ENCODE measurements at places on chromosomes 4 and X.

DNA sequence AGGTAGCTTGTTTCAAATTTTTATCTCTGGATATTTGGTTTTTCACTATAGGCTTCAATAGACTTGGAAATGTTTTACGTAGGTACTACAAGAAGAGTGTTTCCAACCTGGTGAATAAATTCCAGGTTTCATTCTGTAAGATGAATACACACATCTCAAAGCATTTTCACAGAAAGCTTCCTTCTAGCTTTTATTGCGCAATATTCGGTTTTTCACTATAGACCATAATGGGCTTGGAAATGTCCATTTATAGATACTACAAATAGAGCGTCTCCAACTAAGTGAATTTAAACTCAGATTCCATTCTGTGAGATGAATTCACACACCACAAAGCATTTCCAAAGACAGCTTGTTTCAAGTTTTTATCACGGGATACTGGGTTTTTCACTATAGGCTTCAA lies 857.7 kb upstream of the HS3ST1 start:
- no peak for DNase-seq

DNA sequence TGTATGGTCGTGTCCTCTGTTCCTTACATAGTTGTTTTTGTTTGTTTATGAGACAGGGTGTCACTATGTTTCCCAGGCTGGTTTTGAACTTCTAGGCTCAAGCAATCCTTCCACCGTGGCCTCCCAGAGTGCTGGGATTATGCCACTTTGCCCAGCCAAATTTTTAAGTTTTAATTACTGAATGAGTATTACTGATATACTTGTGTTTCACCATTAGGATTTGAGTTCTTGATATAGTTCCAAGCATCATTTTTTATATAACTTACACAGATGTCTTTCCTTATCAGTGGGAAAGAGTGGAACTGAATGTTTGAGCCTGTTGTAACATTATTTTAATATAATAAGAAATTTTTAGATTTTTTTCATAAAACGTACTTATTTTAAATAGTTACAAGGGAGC lies 20.4 kb downstream of the TMEM165 start:
- no peak for DNase-seq

DNA sequence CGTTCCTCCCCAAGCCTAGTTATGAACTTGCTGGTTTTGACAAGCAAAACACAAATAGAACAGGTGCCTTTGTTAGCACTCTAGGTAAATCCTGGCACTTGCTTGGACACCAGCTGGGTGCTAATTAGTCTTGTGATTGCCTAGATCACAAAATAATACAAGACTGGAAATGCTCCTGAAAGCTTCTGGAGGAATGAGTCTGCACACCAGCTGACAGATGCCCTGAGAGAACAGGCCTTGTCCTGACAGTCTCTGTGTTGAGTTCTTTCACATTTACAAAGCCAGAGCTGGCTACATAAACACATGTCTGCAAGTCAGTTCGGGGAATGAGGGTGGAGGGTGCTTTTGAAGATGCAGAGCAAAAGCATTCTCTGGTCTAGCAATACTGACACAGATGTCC lies 93.8 kb downstream of the ELOVL6 start:
- DNase-seq = no peak

GRCh38 chr4:138405466-138405891 lies 163.3 kb upstream of the SLC7A11 start:
- DNase-seq = no peak

DNA sequence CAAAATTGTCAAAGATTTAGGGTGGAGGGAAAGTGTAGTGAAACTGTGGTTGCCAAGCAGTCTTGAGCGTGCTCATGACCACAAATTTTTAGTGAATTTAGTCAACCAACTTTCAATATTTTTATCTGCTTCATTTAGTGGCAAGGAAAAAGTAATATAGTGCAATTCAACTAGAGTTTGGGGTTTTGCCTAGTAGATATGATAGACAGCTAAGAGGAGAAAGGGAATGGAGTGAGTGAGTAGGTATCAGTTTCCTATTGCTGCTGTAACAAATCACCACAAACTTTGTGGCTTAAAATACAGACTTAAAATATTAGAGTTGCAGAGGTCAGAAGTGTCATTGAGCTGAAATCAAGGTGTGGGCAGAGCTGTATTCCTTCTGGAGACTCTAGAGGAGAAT lies 3.7 kb upstream of the CT47C1 start:
- DNase-seq = no peak

GRCh38 chrX:63434206-63434605 lies 83.1 kb upstream of the SPIN4 start:
- DNase-seq = no peak

DNA sequence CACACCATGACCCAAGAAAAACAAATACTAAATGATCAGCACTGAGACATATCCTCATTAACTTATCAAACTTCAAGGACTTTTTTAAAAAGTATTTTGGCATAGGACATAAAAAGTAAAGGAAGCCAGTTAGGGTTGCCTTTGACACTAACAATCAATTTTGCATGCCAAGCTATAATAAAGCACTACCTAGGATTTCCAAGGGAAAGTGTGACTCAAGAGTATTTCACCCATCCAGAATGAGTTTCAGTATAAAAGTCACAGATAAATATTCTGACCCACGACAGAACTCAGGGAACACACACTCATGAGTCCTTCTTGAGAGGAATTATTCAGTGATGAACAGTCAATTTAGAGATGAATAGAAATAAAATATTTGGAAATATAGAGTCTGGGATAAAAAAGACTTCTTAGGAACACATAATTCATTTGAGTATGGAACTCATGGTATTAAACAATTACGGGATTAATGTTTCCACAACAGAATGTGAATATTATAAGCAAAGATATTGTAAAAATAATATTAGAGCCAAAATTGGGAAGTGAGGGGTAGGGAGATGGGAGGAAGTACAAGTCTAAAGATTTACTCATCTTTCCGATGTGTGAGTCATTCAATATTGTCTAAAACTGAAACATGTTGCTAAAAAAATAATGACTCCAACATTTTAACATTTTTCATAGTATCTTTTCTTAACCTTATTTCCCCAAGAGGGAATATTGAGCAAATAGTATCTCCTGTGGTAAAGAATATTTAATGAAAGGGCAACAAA lies 143.5 kb upstream of the LNX1 start:
- no peak for DNase-seq

DNA sequence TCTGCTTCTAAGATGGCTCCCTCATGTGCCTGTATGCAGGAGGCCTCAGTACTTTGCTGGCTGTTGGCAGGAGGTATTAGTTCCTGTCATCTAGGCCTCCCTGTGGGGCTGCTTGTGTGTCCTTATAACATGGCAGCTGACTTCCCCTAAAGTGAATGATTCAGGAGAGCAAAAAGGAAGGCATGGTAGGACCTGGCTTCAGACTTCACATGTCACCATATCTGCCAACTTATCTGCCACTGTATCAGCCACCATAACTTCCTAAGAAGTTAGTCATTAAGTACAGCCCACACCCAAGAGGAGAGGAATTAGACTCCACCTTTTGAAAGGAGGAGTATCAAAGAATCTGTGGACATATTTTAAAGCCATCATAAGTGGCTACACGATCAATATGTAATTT lies 122.5 kb downstream of the UCHL1 start:
- no peak for DNase-seq

- no peak for DNase-seq
Measured at GRCh38 chr4:183304067-183304466, 16.0 kb downstream of the CLDN22 start.

DNA sequence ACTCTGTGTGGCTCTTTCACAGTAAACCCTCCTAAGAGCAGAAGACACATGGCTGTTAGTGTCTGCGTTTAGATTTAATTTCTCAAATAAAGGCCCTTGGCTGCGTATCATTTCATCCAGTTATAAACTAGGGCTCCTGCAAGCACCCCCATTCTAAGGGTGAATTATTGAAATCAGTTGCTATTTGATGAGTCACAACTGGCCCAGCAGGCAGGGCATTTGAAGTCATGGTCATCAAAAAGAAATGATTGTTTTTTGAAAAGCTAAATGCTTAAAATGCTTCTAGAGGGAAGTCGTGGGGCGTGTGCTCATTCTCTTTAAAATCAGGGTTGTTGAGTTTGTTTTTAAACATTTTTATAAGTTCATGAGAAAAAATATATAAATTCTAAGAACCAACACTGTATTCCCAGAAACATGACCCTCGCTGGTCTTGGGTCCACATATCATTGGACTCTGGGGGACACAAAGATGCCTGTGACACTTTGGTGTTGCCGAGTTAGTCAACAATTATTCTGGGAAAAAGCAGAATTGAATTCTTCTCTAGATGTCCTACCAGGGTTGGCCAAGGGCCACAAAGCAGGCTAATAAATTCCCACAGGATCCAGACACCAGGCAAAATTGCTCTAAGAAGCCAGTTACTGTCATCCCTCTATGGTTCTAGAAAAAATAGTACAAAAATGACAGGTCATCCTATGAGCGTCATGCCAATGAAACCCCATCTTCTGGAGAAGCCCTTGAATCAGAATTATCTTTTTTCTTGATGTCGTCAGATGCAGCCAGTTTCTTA lies 99.5 kb upstream of the MYOZ2 start:
- DNase-seq = no peak

Measured in NCI-H345 (cell line).